ENCODE measurements at places on chromosomes 2 and 18.
A peak's percentile ranks its signal among the peaks of the same experiment; 100 is the strongest.

DNA sequence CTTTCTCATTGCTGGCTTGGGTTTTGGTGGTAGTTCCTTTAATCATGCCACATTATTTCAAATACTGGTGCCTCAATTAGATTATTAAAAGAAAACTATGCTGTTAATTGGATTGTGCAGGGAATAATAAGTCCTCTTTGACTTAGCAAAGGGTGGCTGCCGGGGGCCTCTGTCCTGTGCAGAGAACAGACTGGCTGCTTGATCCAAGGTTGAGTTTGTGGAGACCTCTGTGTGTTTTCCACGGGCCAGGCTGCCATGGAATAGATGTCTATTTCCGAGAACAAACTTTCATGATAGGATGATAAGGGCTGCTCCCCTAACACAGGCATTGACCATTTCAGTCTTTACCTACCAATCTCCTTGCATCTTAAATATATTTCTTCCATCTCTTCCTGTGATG, 30.4 kb upstream of the OTOS start:
- no peak for DNase-seq

DNA sequence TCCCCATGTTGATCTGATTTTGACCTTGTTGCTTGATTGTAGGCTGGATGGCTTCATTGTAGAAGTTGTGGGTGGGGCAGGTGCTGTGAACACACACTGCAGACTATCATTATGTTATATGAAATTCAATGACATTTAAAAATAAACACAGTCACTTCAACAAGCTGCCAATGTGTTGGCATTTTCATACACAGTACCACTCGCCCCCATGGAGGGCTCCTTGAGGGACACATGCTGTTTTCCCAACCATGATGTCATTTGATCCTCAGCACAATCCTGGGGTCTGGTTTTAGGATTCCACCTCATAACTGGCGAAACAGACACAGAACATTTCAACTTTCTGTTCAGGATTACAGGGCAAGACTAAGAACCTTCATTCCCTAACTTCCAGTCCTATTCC, 86.9 kb downstream of the ZCCHC2 start:
- DNase-seq, result no peak

DNA sequence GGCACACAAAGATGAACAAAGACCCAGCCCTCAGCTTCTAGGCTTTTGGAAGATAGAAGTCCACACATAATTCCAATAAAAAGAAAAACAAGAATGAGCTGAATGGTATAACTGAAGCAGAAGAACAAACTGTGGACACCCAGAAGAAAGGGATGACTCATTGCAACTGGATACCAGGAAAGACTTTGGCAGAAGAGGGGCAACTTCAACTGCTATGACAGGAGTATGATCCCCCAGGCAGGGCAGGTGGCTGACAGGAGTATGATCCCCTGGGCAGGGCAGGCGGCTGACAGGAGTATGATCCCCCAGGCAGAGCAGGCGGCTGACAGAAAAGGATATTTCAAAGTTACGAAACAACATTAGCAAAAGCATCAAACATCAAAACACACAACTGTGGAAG, 21.6 kb downstream of the PID1 start:
- DNase-seq, result no peak

GRCh38 chr18:7619676-7620075, 52.6 kb downstream of the PTPRM start:
- no peak for DNase-seq

DNA sequence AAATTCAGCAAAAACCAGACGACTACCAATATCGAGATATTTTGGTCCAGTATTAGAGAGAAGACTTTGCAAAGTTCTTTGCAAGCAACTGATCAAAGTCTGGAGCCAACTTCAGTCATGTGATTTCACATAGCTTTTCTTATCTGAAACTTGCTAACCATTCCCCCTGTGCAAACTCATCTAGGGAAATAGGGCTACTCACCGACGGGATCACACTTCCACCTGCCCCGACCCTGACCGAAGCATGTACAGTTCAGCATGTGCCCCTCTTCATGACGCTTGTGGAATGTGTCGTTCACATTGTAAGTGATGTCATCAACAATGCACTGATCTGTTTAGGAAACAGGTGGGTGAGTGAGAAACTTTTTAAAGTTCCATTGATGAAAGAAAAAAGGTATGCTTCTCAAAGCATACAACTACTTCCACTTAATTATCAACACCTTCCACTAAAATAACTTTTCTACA, 15.4 kb downstream of the FN1 start:
- DNase-seq, result no peak

GRCh38 chr18:73774811-73775509, 372.7 kb downstream of the FBXO15 start:
- no peak for DNase-seq

GRCh38 chr2:145957929-145958328, 1438.0 kb upstream of the ZEB2 start:
- peak; percentile 20 for DNase-seq

GRCh38 chr2:217206016-217206725, 346.3 kb upstream of the TNP1 start:
- DNase-seq, result no peak

DNA sequence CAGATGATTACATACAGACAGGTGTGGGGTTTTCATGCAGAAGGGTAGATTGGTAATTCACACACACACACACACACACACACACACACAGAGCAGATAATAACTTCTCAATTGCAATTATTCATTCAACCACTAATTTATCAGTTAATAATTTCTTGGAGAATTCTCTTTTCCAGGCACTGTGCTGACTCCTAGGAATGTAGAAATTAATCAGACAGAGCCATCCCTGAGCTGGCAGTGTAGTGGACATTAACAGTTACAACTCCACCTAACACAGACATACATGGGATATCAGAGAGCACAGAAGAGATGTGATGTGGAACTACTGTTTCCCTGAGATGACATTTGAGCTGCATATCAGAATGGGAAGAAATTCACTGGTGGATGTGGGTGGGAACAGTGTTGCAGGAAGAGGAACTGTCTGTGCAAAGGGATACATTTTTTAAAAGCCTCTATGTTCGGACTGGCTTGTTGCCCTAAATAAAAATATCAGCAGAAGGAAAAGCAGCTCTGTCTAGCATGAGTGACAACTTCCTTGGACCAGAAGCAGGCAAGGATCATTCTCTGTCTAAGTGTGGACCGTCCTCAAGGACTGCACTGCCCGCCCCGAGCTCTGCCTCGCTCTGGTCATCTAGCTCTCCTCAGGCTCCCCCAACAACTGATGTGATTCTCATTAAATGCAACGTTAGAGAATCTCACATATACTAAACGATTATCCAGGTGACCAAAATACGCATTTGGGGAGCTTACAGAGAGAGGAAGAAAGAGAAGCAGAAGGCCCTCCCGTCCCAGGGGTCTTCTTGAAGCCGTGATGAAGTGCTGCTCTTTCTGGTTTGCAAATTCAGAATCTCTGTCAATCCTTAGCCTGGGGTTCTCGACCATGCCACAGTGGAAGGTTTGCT, 173.4 kb upstream of the TRIB2 start:
- DNase-seq, result no peak

- no peak for DNase-seq
These were observed 8.4 kb downstream of the FBXO36 start for GRCh38 chr2:229930656-229931055.

DNA sequence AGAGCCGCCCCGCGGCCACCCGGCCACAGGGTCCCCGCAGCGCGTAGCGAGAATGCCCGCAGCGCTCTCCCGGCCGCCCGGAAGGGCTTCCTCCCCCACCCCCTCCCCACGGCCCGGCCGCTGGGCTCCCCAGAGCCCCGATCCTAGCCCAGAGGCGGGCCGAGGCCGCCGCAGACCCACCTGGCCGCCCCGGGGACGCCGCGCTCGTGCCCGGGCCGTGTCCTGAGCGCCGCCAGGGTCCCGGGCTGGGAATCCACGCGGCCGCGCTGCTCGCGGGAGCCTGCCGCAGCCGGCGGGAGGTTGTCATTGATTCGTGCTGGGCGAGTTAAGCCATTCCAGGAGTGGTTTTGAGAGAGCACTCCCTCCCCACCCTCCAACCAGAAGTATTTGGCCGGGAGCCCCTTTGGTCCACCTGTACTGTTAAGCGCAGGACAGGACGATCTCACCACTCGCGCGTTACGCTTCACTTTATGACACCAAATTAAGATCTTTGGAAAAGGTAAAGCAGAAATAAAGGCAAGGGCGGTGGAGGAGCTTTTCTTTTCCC, 206.4 kb upstream of the SMAD2 start:
- no peak for DNase-seq

- no peak for DNase-seq
These were observed 74.1 kb downstream of the MMADHC start for GRCh38 chr2:149513461-149513860.

- no peak for DNase-seq
These were observed 45.8 kb downstream of the AQP12A start for GRCh38 chr2:240737512-240737911.

GRCh38 chr2:96897491-96898134, 27.7 kb upstream of the SEMA4C start:
- no peak for DNase-seq

GRCh38 chr2:230234845-230235244, 9.3 kb downstream of the SP140 start:
- no peak for DNase-seq

- no peak for DNase-seq
These were observed 213.9 kb downstream of the PTH2R start for GRCh38 chr2:208620487-208620978.

- DNase-seq, result no peak
These were observed 239.4 kb upstream of the HDAC4 start for GRCh38 chr2:239640210-239640609.

Data from HCEC 1CT (cell line).